NB4 (cell line): ENCODE measurements at places on chromosomes 12 and 14.

- DNase-seq: peak; percentile 82
Observed at GRCh38 chr12:11719678-11720099, 70.2 kb downstream of the ETV6 start.

DNA sequence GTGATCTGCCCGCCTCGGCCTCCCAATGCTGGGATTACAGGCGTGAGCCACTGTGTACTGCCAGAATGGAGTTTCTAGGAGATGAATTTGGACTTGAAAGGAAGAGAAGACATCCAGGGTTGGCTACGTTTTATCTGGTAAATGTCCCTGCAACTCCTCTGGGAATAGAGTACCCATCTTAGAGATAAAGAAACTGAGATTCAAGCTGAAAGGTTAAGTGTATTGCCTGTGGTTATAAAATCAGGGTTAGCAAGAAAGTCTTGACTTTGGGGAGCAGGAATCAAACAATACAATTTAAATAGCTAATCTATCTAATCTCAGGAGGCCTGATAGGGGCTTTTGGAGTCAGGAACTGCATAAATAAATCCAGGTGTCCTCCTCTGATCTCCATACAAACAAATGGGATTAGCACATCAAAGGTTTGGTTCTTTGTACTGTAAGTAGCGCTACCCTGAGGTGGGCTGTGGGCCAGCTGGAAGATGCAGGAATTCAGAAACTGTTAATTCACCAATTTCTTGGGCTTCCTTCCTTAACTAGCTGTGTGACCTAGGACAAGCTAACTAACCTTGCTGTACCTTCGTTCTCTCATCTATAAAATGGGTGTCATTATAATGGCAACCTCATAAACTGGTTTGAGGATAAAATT lies 45.1 kb downstream of the TBX3 start:
- no peak for DNase-seq

- DNase-seq: no peak
Observed at GRCh38 chr12:68521321-68521839, 89.3 kb upstream of the RAP1B start.

DNA sequence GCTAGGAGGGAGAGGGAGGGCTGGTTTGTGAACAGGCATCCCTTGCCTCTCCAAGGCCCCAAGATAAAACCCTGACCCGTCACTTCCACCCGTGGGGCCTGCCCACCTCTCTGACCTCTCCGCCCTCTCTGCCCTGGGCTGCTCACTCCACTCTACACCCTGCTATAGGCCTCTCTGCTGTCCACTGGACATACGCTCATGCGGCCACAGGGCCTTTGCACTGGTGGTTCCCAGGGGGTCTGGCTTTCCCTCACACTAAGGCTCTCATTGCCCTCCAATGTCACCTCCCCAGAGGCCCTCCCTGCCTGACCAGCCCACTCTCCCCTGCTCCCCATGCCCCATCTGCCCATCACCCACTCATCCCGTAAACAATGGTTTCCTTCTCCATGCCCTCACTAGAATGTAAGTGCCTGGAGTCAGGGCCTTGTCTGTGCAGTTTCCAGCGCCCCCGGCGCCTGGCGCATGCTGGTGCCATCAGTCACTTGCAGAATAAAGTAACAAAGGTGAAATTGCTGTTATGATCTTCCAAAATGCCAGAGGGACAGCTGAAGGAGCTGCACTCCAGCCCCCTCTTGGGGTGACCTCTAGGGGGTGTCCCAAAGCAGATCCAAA lies 73.6 kb downstream of the RFLNA start:
- no peak for DNase-seq

- DNase-seq: no peak
Observed at GRCh38 chr12:3520711-3521110, 29.7 kb downstream of the PRMT8 start.
